ENCODE measurements at places on chromosomes 7 and 10.

DNA sequence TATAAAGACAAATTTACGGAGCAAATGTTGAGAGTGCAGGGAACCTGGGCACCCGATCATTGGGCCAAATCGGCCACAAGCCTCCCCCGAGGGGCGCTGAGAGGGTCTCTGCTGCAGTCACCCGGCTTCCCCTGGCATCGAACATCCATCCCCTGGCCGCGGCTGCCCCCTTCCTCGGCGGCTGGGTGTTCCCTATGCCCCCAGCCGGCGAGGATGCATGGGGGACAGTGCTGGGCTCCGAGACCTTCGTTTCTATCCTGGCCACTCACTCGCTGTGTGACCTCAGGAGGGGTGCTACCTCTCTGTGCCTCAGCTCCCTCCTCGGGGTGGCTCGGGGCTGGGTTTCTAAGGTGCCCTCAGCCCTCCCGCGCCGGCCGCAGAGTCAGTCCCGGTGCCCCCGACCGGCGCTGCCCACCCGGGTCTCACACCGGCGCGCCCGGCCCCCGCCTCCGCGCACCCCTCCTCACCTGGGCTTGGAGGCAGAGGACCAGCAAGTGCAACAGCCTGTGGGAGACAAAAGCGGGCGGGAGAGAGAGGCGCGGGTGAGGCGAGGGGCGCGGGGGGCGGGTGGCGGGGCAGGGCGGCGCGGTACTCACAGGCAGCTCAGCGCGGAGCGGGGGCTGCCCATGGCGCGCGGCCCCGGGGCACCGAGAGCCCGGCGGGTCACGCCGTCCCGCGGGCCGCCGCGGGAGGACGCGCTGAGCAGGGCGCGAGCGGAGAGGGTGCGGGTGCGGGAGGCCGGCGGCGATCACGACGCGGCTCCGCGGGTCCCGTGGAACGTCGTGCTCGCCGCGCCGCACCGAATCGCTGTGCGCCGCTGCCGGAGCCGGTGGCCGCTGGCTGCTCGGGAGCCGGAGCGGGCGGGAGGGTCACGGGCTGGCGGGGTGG, at the start of gene FGF8:
Gene FGF8, minus strand, starts transcription at position 842 of the 888 bp plus-strand sequence. Its CDS starts 214 bp downstream, at position 628.
- DNase-seq, result no peak

DNA sequence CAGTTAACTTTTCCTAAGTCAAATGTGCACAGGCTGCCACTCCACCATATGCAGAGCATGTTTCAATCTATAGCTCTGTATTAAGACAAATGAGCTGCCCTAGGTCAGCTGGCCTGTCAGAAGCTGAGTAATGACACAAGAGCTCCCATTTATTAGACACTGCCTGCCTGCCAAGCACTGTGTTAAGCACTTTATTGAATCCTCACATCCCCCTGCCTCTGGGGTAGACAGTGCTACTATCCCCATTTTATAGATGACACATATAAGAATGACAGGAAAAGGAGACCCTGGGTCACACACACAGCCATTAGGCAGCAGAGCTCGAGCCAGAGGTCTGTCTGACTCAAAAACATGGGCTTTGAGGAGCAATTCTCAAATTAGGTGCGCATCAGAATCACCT, 179.8 kb upstream of the PDE1C start:
- DNase-seq, result no peak

GRCh38 chr7:35336444-35336843, 82.5 kb upstream of the TBX20 start:
- no peak for DNase-seq

DNA sequence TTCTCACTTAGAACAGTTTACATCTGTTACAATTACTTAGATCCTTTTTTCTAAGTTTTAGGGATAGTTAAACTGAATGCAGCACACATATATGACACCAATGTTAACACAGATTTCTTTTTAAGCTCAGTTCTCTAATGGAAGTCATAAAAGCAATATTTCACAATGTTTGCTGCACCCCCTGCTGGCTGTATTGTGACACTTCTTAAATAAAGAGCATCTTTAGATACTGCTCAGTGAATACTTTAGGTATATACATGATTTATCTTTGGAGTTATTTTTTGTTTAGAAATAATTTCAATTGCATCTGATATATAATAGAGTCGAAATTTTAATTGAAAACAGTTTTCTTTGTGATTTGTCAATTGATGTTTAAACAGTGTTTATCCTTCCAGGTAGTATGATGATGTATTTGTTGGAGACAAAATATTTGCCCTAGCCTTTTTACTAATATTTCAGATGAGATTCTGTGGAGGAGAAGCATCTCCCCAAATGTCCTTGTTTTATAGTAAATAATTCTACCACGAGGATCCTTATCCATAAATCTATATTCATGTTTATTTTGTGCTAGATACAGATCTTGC, 174.4 kb downstream of the ST7 start:
- peak; percentile 30 for DNase-seq

DNA sequence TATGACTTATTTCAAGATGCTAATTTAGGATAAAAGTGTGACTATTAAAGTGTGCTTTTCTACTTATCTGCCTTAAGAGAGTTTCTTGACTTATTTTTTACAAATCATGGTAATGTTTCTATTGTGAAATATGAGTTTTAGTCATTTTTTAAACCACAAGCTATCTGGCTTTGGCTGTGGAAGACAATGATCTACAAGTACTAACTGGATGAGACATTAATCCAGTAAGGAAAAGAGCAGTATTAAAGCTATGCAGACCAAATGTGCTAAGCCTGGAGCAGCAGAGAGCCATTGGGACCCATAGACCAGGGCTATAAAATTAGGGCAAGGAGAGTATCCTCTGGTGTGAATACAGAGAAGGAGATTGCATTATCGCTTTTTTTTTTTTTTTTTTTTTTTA, 92.4 kb downstream of the SEMA3A start:
- DNase-seq, result no peak

GRCh38 chr10:72719941-72720592, 28.1 kb downstream of the MCU start:
- DNase-seq, result no peak

GRCh38 chr10:1159131-1160061, 103.2 kb downstream of the WDR37 start:
- no peak for DNase-seq
